NCI-H187 treated with DMSO at 0.1 percent for 48 hours (cell line): ENCODE measurements at places on chromosomes 13 and 19.
A peak's percentile ranks its signal among the peaks of the same experiment; 100 is the strongest.

DNA sequence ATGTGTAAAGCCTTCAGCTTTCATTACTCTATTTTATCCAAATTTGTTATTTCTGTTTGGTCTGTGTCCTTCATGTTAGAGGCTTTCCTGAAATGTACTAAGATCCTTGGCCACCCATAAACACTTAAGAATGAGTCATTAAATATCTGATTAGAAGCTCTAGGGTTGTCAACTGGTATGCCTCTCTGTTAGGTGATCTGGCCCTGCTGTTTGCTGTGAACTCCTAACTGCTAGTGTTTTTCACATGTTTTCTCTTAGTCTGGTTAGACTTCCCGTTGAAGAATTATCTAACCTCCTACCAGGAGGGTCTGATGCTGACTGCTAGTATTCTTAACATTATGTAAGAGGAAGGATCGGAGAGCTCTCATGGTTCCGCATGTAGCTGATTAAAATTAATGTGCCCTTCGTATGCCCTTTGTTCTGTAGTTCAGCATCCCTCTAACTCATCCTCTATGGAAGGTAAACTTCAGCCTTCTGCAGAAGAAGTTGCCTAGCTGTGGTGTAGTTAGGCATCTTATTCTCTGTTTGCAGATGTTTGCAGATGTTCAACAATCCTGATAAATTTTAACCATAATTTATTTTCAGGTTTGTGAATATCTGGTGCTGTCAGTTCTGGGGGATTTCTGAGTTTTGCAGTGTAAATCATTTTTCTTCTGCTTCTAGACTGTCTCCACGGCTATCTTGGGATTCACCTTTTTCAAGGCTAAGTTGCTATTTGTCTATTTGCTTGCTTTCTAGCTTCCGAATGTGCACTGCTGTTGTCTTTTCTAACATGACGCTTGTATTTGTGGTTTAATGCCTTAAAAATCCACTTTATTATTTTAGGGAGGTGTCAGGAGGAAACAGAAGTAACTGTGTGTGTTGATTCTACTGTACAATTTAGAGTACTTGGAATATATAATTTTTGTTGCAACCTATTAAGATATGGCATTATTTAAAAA, 207.2 kb upstream of the SPRY2 start:
- DNase-seq, result no peak

- peak; percentile 47 for DNase-seq
These were observed at the start of gene MAB21L1 for GRCh38 chr13:35475960-35476943. TSS of gene MAB21L1 (minus strand) at chr13:35476689. CDS start at chr13:35476138, 551 bp downstream.

- no peak for DNase-seq
These were observed 22.2 kb downstream of the PPP2R1A start for GRCh38 chr19:52211926-52212571.

- no peak for DNase-seq
These were observed 268.5 kb downstream of the MYO16 start for GRCh38 chr13:108897955-108898354.

- DNase-seq, result no peak
These were observed 32.0 kb downstream of the CCDC8 start for GRCh38 chr19:46381346-46381745.

DNA sequence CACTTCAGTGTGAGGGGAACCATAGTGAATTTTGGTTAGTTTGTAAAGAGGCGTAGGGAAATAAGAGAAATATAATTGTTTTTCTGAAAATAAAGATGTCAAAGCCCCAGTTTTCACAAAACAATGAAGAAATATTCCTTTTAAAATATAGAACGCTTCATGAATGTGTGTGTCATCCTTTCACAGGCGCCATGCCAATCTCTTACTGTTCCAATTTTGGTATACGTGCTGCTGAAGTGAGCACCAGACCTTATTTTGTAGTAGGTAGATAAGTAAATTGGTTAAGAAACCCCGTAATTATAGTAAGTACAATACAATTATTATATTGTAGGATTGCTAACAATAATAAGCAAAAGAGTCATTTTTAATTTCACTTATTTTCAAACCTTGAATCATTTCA, 43.3 kb downstream of the NAA16 start:
- no peak for DNase-seq

GRCh38 chr13:110265682-110266430, 41.1 kb downstream of the COL4A1 start:
- no peak for DNase-seq

GRCh38 chr19:47155148-47155547, 24.5 kb downstream of the SAE1 start:
- no peak for DNase-seq
